Activated naive CD8-positive, alpha-beta T cell treated with anti-CD3 and anti-CD28 coated beads, Interleukin-2, amount 10 ng/mL, durations not matched to agents 7 days and 5 days (primary cell): ENCODE measurements at places on chromosomes 7 and 10. TPM values are rescaled to one million over a fixed set of nuclear protein-coding genes. Genes with fewer than 3 reads are reported as not detected.

Gene AZGP1
- not detected for total RNA-seq

Gene FFAR4
- not detected for total RNA-seq

Gene ARHGAP22
- 0.26 TPM for total RNA-seq

Gene STEAP1B
- total RNA-seq: 0.19 TPM

Gene SLIT1
- 0.44 TPM for total RNA-seq

Gene RGR
- total RNA-seq: not detected
